ENCODE measurements at places on chromosomes 1 and 21. TPM values are rescaled to one million over a fixed set of nuclear protein-coding genes. Genes with fewer than 3 reads are reported as not detected.

Gene SLC45A3
- polyA plus RNA-seq, result 4.1 TPM

Gene ANP32E
- 44.7 TPM for polyA plus RNA-seq

DNA sequence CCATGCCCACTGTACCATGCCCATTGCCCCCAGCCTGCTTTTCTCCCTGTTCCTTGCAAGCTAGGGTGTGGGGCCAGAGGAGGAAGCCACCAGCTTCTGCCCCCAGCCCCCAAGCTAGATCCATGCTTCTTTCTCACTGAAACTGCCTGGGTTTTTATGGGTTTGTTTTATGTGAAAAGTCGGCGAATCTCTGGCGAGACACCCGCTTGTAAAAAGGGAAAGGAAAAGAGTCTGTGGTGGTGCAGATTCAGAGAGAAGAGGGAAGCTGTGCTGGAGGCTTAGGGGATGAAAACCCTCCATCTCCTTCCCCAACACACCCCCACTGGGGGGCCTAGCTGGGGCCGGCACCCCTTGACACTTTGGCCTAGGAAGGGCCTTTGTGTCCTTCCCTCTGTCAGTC is 26.2 kb downstream of the GRHL3 start:
- DNase-seq, result no peak
- H3K4me3 ChIP-seq, result no peak overlapping the region
- no peak overlapping the region for H3K27ac ChIP-seq
- H3K27me3 ChIP-seq, result peaks cover 48% of the 10 kb centered on the region

DNA sequence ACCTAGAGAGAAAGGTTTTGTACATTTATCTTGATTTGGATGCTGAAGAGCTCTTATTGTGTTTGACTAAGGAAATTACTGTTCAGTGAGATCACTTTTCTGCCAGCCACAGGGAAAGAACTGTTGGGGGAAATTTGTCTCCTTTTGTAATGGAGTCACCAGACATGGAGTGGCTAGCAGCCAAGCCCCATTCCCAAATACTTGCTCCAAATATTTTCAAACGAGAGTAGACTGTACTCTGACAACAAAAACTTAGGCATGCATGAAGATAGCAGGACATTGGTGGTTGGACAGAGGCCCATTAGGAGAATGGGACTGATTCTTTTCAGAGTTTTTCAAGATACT is 21.1 kb downstream of the IPO9 start:
- no peak overlapping the region for H3K27ac ChIP-seq
- peaks cover 7% of the 10 kb centered on the region for H3K4me1 ChIP-seq
- no peak for DNase-seq
- H3K27me3 ChIP-seq, result no peaks in the 10 kb centered on the region
- H3K4me3 ChIP-seq, result no peak overlapping the region
- peaks cover 12% of the 10 kb centered on the region for H3K36me3 ChIP-seq

Gene LIX1L
- polyA plus RNA-seq, result 10.6 TPM

Gene NR1I3
- polyA plus RNA-seq, result not detected

GRCh38 chr1:235855811-235856429 is 10.8 kb downstream of the LYST start:
- H3K27me3 ChIP-seq, result no peaks in the 10 kb centered on the region
- peak overlapping the region; percentile 19 for H3K27ac ChIP-seq
- H3K36me3 ChIP-seq, result peaks cover 6% of the 10 kb centered on the region
- H3K4me1 ChIP-seq, result peaks cover 39% of the 10 kb centered on the region

Gene SAMD11
- not detected for polyA plus RNA-seq

DNA sequence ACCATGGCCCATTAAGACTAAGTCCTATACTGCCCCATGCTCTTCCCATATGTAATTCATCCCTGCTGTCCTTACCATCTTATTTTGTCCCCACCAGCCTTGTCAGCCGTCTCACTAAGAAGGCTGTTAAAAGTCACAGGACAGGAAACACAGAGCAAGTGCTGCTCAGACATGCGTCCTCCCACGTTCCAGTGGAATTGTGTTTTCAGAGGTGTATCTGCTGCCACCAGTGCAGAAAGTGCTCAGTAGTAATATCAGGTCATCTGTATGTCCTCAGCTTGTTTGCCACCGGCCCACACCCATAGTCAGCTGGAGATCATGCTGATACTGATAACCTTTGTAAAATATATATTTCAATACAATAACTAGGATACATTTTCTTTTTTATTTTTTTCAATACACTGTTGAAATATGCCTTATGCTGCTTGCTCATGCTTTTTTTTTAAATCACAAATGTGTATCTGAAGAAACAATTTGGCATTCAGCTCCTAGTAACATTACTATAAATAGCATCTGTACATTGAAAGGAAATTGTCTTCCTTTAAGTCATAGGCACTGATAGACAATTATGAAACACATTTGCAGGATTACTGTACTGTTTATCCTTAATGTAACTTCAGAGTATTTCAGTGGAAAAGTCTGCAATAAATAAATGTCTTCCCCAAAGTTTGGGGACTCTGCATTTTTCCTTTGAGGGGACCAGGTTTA is 156.9 kb downstream of the EDEM3 start:
- H3K27me3 ChIP-seq, result no peaks in the 10 kb centered on the region
- H3K4me3 ChIP-seq, result no peak overlapping the region
- no peaks in the 10 kb centered on the region for H3K36me3 ChIP-seq
- H3K4me1 ChIP-seq, result no peaks in the 10 kb centered on the region

DNA sequence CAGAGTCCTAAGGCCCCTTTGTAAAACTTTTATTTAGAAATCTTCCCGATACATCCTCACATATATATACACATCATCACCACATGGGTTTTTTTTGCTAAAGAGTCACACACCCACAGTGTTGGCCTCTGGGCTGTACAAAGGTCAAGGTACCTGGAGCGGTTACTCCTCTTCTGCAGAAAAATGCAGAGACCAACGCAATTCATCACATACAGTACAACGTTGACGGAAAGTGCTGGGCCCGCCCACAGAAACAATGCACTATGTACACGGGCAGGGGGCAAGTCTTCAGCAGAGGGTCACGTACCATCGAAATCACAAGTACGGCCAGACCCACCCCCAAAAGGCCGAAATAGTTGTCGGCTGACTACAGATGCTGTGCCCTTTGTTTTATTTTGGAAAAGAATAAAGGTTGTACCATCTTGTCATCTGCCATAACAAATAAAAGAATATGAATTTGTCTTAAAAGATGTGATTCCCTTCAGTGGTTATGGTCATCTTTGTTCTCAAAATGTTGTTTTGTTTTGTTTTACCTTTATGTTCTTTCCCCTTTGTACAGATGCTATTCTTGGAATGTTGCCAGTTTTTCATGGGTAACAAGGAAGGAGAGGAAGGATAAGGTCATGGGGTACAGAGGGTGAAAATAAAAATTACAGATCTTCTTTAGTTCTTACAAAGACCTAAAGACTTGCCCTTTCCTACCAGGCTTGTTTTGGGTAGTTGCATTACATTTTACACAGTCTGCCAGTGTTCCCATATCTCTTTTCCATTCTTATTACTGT is 15.6 kb downstream of the TAL1 start:
- H3K4me3 ChIP-seq, result no peak overlapping the region
- H3K36me3 ChIP-seq, result no peaks in the 10 kb centered on the region
- no peak for DNase-seq
- H3K27ac ChIP-seq, result no peak overlapping the region
- H3K4me1 ChIP-seq, result no peaks in the 10 kb centered on the region

- no peak overlapping the region for H3K27ac ChIP-seq
- H3K4me3 ChIP-seq, result no peak overlapping the region
- H3K4me1 ChIP-seq, result no peaks in the 10 kb centered on the region
- H3K27me3 ChIP-seq, result peaks cover 3% of the 10 kb centered on the region
- no peaks in the 10 kb centered on the region for H3K36me3 ChIP-seq
These were observed 288.0 kb upstream of the KAZN start for GRCh38 chr1:14310476-14310875.

Measured in naive B cell (primary cell).